Nasal cavity respiratory epithelium epithelial cell of viscerocranial mucosa (primary cell): ENCODE measurements at places on chromosomes 1 and 21. TPM values are rescaled to one million over a fixed set of nuclear protein-coding genes. Genes with fewer than 3 reads are reported as not detected.

NTPCR gene
- 17.8 and 22.9 TPM in 2 replicates for total RNA-seq

PLA2G2F gene
- total RNA-seq = under 0.01 TPM in 1 of 2 replicates, not detected in the other

H3-3A gene
- 106 and 149 TPM in 2 replicates for total RNA-seq

WDR47 gene
- total RNA-seq = 30.4 and 32.0 TPM in 2 replicates

GPR3 gene
- under 0.01 TPM in 2 replicates for total RNA-seq

MYOC gene
- total RNA-seq = not detected in 2 replicates

FAM110D gene
- not detected in 2 replicates for total RNA-seq

MNDA gene
- not detected in 2 replicates for total RNA-seq

SYCP1 gene
- total RNA-seq = not detected in 2 replicates

LRRC71 gene
- not detected in 2 replicates for total RNA-seq

LAPTM5 gene
- under 0.01 and 0.14 TPM in 2 replicates for total RNA-seq

PEAR1 gene
- 1.7 and 3.5 TPM in 2 replicates for total RNA-seq

PFKFB2 gene
- total RNA-seq = 35.8 and 98.8 TPM in 2 replicates

FAM167B gene
- total RNA-seq = 0.34 TPM in 1 of 2 replicates, not detected in the other

SELENBP1 gene
- total RNA-seq = 1.0 and 2.7 TPM in 2 replicates

POU3F1 gene
- total RNA-seq = under 0.01 and 0.43 TPM in 2 replicates

CGN gene
- 1.7 and 5.8 TPM in 2 replicates for total RNA-seq

S100A1 gene
- not detected in 2 replicates for total RNA-seq

ADAM30 gene
- not detected in 2 replicates for total RNA-seq

NEK2 gene
- under 0.01 TPM in 1 of 2 replicates, not detected in the other for total RNA-seq

FCER1A gene
- not detected in 2 replicates for total RNA-seq

YY1AP1 gene
- 35.9 and 53.5 TPM in 2 replicates for total RNA-seq

IARS2 gene
- 124 and 163 TPM in 2 replicates for total RNA-seq

BACH1 gene
- 91.2 and 97.7 TPM in 2 replicates for total RNA-seq

RWDD3 gene
- 12.6 and 16.9 TPM in 2 replicates for total RNA-seq

NDUFV3 gene
- 40.4 and 50.6 TPM in 2 replicates for total RNA-seq

HTR6 gene
- not detected in 2 replicates for total RNA-seq

SLC25A44 gene
- total RNA-seq = 9.2 and 14.5 TPM in 2 replicates

TRIM45 gene
- 1.0 and 3.8 TPM in 2 replicates for total RNA-seq

PROK1 gene
- not detected in 2 replicates for total RNA-seq

TSPAN1 gene
- 19.1 and 28.4 TPM in 2 replicates for total RNA-seq

TMEM39B gene
- 2.4 and 4.5 TPM in 2 replicates for total RNA-seq

KIF2C gene
- under 0.01 and 0.28 TPM in 2 replicates for total RNA-seq

KCNN3 gene
- total RNA-seq = not detected in 2 replicates

LYPD8 gene
- total RNA-seq = not detected in 2 replicates

CYP4A11 gene
- not detected in 2 replicates for total RNA-seq

GPR161 gene
- total RNA-seq = 5.8 and 11.8 TPM in 2 replicates
